ENCODE measurements at places on chromosomes 12 and 14. TPM values are rescaled to one million over a fixed set of nuclear protein-coding genes. Genes with fewer than 3 reads are reported as not detected.

TOMM20L gene
- total RNA-seq = not detected

DNA sequence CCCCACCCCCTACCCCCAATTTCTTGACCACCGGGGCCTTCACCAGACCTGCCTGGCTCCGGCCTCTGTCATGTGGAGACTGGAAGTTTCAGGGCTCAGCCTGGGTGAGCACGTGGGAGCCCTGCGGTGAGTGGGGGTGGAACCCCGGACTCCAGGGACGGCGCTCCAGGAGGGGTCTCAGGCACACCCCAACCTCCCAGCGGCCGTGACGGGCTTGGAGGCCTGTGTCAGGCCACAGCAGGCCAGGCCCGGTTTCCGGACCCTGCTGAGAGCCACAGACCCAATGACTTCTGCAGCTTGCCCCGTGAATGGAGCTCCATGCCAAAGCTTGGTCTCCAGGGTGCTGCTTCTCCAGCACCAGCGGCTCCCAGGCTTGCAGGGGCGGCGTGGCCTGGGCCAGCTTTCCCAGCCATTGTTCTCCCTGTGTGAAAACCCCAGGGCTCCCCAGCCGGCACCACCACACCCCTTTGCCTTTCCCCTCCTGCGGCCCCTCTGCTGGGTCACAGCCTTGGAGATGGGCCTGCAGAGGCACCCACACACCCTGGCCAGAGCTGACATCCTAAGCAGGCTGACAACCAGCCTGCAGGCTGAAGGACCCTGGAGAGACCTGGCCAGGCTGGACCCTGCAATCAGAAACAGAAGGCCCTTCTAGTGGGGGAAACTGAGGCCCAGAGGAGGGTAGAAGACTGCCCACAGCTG, 186.2 kb upstream of the C14orf180 start:
- H3K4me3 ChIP-seq = peak overlapping the region; percentile 44
- H3K27ac ChIP-seq = peak overlapping the region; percentile 52
- DNase-seq = no peak
- no peaks in the 10 kb centered on the region for H3K27me3 ChIP-seq

- no peak overlapping the region for H3K27ac ChIP-seq
- DNase-seq = no peak
- H3K4me3 ChIP-seq = no peak overlapping the region
- H3K36me3 ChIP-seq = no peaks in the 10 kb centered on the region
- no peaks in the 10 kb centered on the region for H3K4me1 ChIP-seq
- H3K27me3 ChIP-seq = no peaks in the 10 kb centered on the region
Observed at GRCh38 chr14:102396521-102396920, 33.8 kb downstream of the TECPR2 start.

SLC4A8 gene
- total RNA-seq = 0.47 TPM

FAM90A1 gene
- not detected for total RNA-seq

PPM1H gene
- total RNA-seq = 0.14 TPM

EXOC3L4 gene
- total RNA-seq = not detected

DNA sequence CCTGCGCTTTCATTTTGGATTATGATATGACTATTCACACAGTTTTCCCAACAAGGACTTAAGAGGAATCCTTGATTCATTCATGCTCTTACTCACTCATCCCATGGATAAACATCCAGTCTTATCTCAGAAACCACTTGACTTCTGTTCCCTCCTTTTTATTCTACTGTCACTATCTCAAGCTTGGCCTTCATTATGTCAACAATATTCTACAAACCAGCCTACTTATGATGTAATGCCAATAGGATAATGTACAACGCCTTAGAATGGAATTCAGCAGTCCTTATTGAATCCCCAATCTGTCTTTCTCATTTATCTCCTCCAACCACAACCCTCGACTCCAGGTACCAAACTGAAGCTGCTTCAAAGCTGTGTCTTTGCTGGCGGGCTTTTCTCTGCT, 448.5 kb downstream of the PDZRN4 start:
- no peaks in the 10 kb centered on the region for H3K4me1 ChIP-seq
- H3K36me3 ChIP-seq = no peaks in the 10 kb centered on the region
- H3K27me3 ChIP-seq = no peaks in the 10 kb centered on the region
- DNase-seq = no peak

DNA sequence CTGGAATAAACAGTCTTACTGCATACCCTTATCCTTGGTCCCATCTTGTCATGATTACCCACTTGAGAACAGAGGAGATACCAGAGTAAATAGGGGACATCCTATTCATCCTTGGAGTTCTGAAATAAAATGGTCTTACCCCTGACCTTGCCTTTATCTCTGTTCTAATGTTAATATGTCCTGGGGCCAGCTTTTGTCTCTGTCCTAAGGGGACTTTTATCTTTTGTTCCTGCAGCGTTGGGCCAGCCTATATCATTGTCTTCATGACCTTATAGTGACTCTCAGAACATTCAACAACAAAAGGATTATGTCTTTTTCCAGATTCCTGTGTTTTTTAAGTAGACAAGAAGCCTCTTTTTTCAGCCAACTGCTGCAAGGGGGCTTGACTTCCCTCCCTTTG, 1057.5 kb downstream of the LRFN5 start:
- H3K27ac ChIP-seq = no peak overlapping the region
- no peaks in the 10 kb centered on the region for H3K27me3 ChIP-seq
- H3K36me3 ChIP-seq = no peaks in the 10 kb centered on the region
- H3K4me3 ChIP-seq = no peak overlapping the region

NTN4 gene
- 2.4 TPM for total RNA-seq

DNA sequence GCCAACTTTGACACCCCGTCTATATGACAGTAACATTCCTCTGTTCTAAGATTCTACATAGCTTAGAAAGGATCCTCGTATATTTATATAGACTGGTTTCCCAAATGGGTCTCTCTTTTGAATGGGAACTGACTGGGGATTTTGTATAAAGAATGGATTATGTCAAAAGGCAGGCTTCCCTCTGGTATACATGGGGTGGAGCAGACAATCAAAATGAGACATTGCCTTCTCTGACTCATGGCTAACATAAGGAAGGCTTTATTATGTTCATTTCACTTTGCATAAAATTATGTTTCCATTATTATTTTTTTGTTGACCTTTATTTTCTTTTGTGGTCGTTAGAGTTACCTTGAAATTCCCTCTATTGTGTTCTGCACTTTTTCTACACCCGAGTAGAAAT, 211.1 kb downstream of the ALG10B start:
- no peaks in the 10 kb centered on the region for H3K36me3 ChIP-seq
- H3K4me1 ChIP-seq = no peaks in the 10 kb centered on the region
- no peak for DNase-seq
- no peak overlapping the region for H3K27ac ChIP-seq

GRCh38 chr14:51988221-51988620, 1.1 kb upstream of the RTRAF start:
- DNase-seq = no peak
- peak overlapping the region; percentile 87 for H3K27ac ChIP-seq
- H3K36me3 ChIP-seq = peaks cover 17% of the 10 kb centered on the region
- H3K4me3 ChIP-seq = no peak overlapping the region

GRCh38 chr12:125070661-125071390, 5.6 kb downstream of the AACS start:
- H3K27ac ChIP-seq = no peak overlapping the region
- H3K4me1 ChIP-seq = peaks cover 5% of the 10 kb centered on the region
- no peaks in the 10 kb centered on the region for H3K36me3 ChIP-seq
- no peak for DNase-seq
- no peaks in the 10 kb centered on the region for H3K27me3 ChIP-seq

CBLN3 gene
- 6.1 TPM for total RNA-seq

CPM gene
- 3.1 TPM for total RNA-seq

DNA sequence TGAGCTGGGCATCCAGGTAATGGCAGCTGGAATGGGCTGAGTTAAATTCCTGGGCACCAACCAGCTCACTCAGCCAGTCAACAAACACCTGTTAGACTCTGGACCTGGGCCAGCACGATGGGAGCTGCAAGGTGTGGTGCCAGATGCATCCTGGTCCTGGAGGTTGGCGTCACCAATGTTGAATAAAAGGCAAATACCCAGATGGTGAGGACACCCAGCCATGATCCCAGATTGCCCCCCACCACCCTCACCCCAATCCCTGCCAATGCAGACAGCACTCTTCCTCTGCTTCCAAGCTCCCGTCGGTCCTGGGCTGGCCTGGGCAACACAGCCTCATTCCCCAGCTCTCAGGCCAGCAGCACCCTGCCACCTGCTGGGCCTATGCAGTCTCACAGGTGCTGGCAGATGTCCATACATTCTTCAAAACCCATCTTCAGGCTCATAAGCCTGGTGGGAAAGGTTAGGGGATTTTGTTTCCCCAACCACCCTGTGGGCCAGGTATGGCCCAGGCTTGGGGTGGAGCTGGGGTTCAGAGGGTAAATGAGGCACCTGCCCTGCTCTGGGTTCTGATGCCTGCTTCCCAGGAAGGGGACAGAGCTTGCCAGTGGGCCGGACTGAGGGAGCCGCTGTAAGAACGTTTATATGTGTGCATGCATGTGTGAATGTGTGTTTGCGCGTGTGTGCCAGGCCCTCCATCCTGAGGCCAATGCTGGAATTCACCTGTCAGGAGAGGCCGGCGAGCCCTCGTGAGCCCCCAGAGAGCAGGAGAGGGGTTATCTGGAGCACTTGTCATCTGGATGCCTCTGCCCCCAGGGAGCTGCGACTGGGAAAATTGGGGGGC, 58.0 kb downstream of the LGMN start:
- peaks cover 13% of the 10 kb centered on the region for H3K36me3 ChIP-seq
- no peak overlapping the region for H3K27ac ChIP-seq

ERBB3 gene
- 6.9 TPM for total RNA-seq

LRRC43 gene
- not detected for total RNA-seq

KRT73 gene
- 6.0 TPM for total RNA-seq

DNA sequence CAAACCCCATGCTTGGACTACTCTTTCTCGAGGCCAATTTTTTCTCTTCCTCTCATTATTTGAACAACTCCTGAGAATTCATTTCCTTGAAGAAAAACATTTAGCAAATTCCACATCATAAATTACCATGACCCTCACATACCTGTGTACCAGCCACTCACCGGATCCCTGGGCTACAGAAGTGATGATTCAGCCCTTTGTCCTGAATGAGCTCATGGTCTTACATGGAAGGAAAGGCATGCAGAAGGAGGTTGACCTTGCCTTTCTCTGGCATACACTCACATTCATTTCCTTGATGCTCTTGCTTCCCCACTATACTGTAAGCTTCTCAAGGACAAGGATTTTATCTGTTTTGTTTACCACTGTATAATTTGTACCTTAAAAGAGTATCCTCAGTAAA, 191.5 kb downstream of the SLC5A8 start:
- H3K27me3 ChIP-seq = no peaks in the 10 kb centered on the region
- no peak overlapping the region for H3K4me3 ChIP-seq
- DNase-seq = no peak
- no peaks in the 10 kb centered on the region for H3K4me1 ChIP-seq
- H3K27ac ChIP-seq = no peak overlapping the region

- no peaks in the 10 kb centered on the region for H3K4me1 ChIP-seq
- H3K27me3 ChIP-seq = no peaks in the 10 kb centered on the region
- DNase-seq = no peak
- H3K36me3 ChIP-seq = no peaks in the 10 kb centered on the region
Observed at GRCh38 chr14:56333359-56334292, 215.4 kb downstream of the PELI2 start.

CPNE6 gene
- not detected for total RNA-seq

DNA sequence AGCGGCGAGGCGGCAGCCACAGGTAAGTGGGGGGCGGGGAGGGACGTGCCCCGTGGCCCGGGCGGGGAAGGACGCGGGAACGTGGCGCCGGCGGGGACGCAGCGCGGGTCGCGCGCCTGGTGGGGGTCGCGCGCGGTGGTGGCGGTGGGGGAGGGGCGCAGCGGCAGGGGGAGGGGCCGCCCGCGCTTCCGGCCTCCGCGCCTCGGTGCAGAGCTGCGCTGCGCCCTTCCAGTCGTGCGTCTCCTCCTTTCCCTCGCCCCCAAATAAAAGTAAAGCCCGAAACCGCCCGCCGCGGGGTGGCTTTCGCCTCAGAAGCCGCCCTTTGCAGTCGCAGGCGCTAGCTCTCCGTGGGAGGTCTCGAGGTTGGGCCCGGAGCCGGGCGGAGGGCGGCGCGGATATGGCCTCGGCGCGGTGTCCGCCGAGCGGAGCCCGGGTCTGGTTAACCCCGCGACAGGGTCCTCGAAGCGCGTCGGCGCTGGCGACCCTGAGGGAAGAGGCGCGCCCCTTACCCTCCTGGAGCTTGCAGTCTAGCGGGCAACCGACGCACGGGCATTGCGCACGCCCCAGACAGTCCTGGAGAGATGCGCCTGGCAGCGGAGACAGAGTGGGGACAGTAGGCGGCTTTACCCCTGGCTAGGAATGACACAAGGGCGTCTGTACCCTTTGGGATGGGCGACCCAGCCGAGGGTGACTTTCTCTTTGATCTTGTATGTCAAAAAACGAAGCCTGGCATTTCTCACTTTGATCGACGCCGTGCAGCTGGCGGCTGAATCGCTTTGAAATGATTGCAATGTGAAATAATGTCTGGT, 589 bp downstream of the ATF1 start:
- peak overlapping the region; percentile 77 for H3K27ac ChIP-seq
- no peaks in the 10 kb centered on the region for H3K27me3 ChIP-seq
- H3K4me1 ChIP-seq = peaks cover 27% of the 10 kb centered on the region
- H3K4me3 ChIP-seq = peak overlapping the region; percentile 67

GRCh38 chr12:85794531-85794930, 41.7 kb downstream of the RASSF9 start:
- H3K27ac ChIP-seq = no peak overlapping the region
- H3K27me3 ChIP-seq = no peaks in the 10 kb centered on the region
- DNase-seq = no peak
- H3K36me3 ChIP-seq = no peaks in the 10 kb centered on the region

RD3L gene
- not detected for total RNA-seq

- H3K27ac ChIP-seq = no peak overlapping the region
- no peaks in the 10 kb centered on the region for H3K27me3 ChIP-seq
- no peak overlapping the region for H3K4me3 ChIP-seq
- no peak for DNase-seq
- H3K36me3 ChIP-seq = no peaks in the 10 kb centered on the region
- no peaks in the 10 kb centered on the region for H3K4me1 ChIP-seq
Observed at GRCh38 chr14:96095058-96095457, 55.9 kb downstream of the C14orf132 start.

DBX2 gene
- total RNA-seq = not detected

GZMB gene
- not detected for total RNA-seq

- no peaks in the 10 kb centered on the region for H3K36me3 ChIP-seq
- no peak for DNase-seq
- no peak overlapping the region for H3K27ac ChIP-seq
- no peak overlapping the region for H3K4me3 ChIP-seq
Observed at GRCh38 chr12:92389466-92389865, 243.8 kb upstream of the BTG1 start.

DNA sequence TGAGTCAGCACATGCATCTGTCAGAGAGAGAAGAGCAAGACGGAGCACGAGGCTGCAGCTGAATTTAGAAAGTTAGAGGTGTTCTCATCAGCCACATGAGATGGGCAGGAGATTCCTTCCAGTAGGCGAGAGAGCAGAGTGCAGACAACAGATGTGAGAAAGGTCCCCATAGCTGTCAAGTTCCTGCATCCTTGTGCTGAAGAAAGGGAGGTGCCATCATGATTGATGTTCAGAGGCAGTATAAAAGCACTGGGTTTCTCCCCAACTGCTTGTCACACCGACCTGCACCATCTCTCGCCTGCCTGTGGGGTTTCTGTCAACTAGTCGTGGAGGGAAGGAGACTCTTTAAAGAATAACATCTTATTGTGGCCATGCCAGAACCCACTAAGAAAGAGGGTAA, at the start of gene MYBPC1:
Gene MYBPC1 (plus strand): TSS at position 272 of the 400 bp plus-strand sequence. CDS start 100 bp downstream, at position 372.
- DNase-seq = no peak
- H3K27ac ChIP-seq = no peak within 1 kb of the TSS
- H3K4me3 ChIP-seq = no peak within 1 kb of the TSS
- no peaks in the 10 kb centered on the region for H3K4me1 ChIP-seq
- H3K36me3 ChIP-seq = no peaks in the 10 kb centered on the region
- no peaks in the 10 kb centered on the region for H3K27me3 ChIP-seq

KLRC1 gene
- total RNA-seq = not detected
